Endothelial cell of coronary artery (primary cell): ENCODE measurements at places on chromosomes 6 and 20. TPM values are rescaled to one million over a fixed set of nuclear protein-coding genes. Genes with fewer than 3 reads are reported as not detected.

The CST5 gene
- total RNA-seq, result not detected in 2 replicates

The VGLL2 gene
- total RNA-seq, result not detected in 2 replicates

The ADGRB3 gene
- under 0.01 TPM in 1 of 2 replicates, not detected in the other for total RNA-seq

The ATF6B gene
- 11.1 and 11.2 TPM in 2 replicates for total RNA-seq

The HLA-DQB1 gene
- total RNA-seq, result not detected in 2 replicates

The RWDD2A gene
- 3.6 and 4.0 TPM in 2 replicates for total RNA-seq

The ENPP1 gene
- 0.47 and 2.1 TPM in 2 replicates for total RNA-seq

The COL20A1 gene
- total RNA-seq, result not detected in 2 replicates

The MATN4 gene
- not detected in 2 replicates for total RNA-seq

The DEFB132 gene
- total RNA-seq, result not detected in 2 replicates

The DNMT3B gene
- total RNA-seq, result 2.1 and 2.6 TPM in 2 replicates

The TNF gene
- total RNA-seq, result not detected in 2 replicates

The IFT52 gene
- 31.3 and 38.7 TPM in 2 replicates for total RNA-seq

The OLIG3 gene
- not detected in 2 replicates for total RNA-seq

The HUS1B gene
- total RNA-seq, result 1.3 and 1.6 TPM in 2 replicates

The SSTR4 gene
- total RNA-seq, result not detected in 2 replicates

The ADAM33 gene
- 0.09 TPM in 1 of 2 replicates, not detected in the other for total RNA-seq

The XKR7 gene
- not detected in 2 replicates for total RNA-seq

The PRPH2 gene
- total RNA-seq, result under 0.01 and 0.19 TPM in 2 replicates

The ZC2HC1B gene
- not detected in 2 replicates for total RNA-seq

The BRD2 gene
- total RNA-seq, result 48.0 and 63.6 TPM in 2 replicates

The RGS17 gene
- 2.5 and 3.3 TPM in 2 replicates for total RNA-seq

The THBD gene
- 28.0 and 36.6 TPM in 2 replicates for total RNA-seq

The TMEM170B gene
- 1.1 and 1.2 TPM in 2 replicates for total RNA-seq

The BANF2 gene
- not detected in 2 replicates for total RNA-seq

The CPXM1 gene
- 0.09 TPM in 1 of 2 replicates, not detected in the other for total RNA-seq

The C20orf144 gene
- 0.09 TPM in 2 replicates for total RNA-seq

The PDE7B gene
- total RNA-seq, result 15.5 and 32.7 TPM in 2 replicates

The MED20 gene
- 28.0 and 30.4 TPM in 2 replicates for total RNA-seq

The RSPH9 gene
- 0.09 and 0.19 TPM in 2 replicates for total RNA-seq

The CRNKL1 gene
- total RNA-seq, result 24.7 and 27.2 TPM in 2 replicates

The HLA-DOB gene
- 0.47 TPM in 1 of 2 replicates, not detected in the other for total RNA-seq

The SMLR1 gene
- total RNA-seq, result not detected in 2 replicates

The CCN6 gene
- total RNA-seq, result not detected in 2 replicates

The MEI4 gene
- total RNA-seq, result under 0.01 TPM in 1 of 2 replicates, not detected in the other

The PABPC1L gene
- total RNA-seq, result 1.5 and 4.3 TPM in 2 replicates

The TUBB1 gene
- total RNA-seq, result not detected in 2 replicates

The OR2H2 gene
- not detected in 2 replicates for total RNA-seq

The DAAM2 gene
- total RNA-seq, result under 0.01 and 0.38 TPM in 2 replicates

The LTB gene
- 2.1 and 2.3 TPM in 2 replicates for total RNA-seq

The DACT2 gene
- total RNA-seq, result not detected in 2 replicates

The LPA gene
- not detected in 2 replicates for total RNA-seq

The F13A1 gene
- not detected in 2 replicates for total RNA-seq

The SDHAF4 gene
- total RNA-seq, result 3.5 and 3.6 TPM in 2 replicates

The SLC24A3 gene
- 0.19 TPM in 1 of 2 replicates, not detected in the other for total RNA-seq

The MCCD1 gene
- total RNA-seq, result not detected in 2 replicates

The MUC22 gene
- not detected in 2 replicates for total RNA-seq

The PDE10A gene
- 12.5 and 21.6 TPM in 2 replicates for total RNA-seq

The NUS1 gene
- 14.3 and 18.0 TPM in 2 replicates for total RNA-seq

The ARFGEF3 gene
- 1.7 and 4.8 TPM in 2 replicates for total RNA-seq

The ZNF217 gene
- total RNA-seq, result 14.1 and 17.5 TPM in 2 replicates
